ENCODE measurements at places on chromosomes 2 and 18.
A peak's percentile ranks its signal among the peaks of the same experiment; 100 is the strongest.

- no peak for DNase-seq
Observed at GRCh38 chr2:55013936-55014335, 36.3 kb downstream of the RTN4 start.

DNA sequence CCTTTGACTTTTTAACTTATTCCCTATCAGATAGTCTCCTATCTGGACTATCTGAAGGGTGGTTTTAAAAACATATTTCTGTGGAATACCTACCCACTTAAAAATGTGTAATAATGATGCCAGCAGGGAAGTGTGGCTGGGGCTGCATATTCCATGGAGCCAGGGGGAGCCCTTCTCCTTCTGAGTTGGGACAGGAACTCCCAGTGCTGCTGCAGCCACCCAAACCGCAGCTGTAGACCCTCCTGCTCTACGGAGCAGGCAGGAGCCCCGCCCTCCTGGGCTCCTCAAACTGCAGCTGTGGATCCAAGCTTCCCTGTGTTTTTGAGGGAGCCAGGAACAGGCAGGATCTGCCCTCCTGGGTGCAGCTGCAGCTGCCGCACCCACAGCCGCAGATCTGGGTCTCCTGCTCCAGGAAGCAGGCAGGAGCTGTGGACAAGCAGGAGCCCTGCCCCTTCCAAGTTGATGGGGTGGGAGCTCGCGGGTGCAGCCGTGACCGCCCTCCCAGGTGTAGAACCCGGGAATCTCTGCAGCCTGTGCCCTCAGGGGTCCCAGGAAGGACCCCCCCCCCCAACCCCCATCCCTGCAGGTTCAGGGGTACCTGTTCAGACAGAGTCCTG, 57.8 kb downstream of the PDK1 start:
- no peak for DNase-seq

GRCh38 chr2:235300368-235301201, 193.3 kb upstream of the AGAP1 start:
- no peak for DNase-seq

- DNase-seq, result no peak
Observed at GRCh38 chr2:203873921-203874631, 6.5 kb downstream of the CTLA4 start.

- DNase-seq, result no peak
Observed at GRCh38 chr2:96900237-96900636, 30.4 kb upstream of the SEMA4C start.

DNA sequence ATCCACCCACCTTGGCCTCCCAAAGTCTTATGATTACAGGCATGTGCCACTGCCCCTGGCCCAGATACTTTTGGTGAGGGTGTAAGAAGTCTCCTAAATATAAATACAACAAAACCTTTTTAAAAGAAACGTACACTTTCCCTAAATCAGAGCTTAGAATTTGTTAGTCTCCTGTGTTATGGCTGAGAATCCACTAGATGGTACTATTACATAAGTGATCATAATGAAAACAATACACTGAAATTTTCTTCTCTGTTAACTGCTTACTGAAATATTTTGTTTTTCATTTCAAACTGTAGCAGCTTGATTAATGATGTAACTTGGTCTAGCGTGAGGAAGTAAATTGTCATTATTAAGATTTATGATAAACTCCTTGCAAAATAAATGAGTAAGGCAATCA, 74.8 kb upstream of the FAM98A start:
- DNase-seq, result no peak

- no peak for DNase-seq
Observed at GRCh38 chr2:88683160-88684021, 8.1 kb upstream of the RPIA start.

DNA sequence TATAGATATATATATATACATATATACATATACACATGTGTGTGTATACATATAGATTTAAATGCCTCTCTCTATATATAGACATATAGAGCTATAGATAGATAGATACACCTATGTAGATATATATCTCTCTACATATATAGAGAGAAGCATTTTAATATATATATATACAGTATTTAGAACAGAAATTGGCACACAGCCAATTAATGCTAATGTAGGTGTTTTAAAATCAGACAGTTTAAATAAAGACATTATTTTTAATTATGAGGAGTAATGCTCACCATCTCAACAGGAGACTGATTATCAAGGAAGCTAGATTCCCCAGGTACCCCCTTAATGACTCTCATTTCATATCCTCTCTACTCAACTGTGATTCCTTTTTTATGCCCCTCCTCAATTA, 170.7 kb upstream of the CRIM1 start:
- no peak for DNase-seq

GRCh38 chr18:39991696-39992265, 1963.3 kb upstream of the PIK3C3 start:
- no peak for DNase-seq

- no peak for DNase-seq
Observed at GRCh38 chr18:69874058-69874457, 73.6 kb downstream of the CD226 start.

DNA sequence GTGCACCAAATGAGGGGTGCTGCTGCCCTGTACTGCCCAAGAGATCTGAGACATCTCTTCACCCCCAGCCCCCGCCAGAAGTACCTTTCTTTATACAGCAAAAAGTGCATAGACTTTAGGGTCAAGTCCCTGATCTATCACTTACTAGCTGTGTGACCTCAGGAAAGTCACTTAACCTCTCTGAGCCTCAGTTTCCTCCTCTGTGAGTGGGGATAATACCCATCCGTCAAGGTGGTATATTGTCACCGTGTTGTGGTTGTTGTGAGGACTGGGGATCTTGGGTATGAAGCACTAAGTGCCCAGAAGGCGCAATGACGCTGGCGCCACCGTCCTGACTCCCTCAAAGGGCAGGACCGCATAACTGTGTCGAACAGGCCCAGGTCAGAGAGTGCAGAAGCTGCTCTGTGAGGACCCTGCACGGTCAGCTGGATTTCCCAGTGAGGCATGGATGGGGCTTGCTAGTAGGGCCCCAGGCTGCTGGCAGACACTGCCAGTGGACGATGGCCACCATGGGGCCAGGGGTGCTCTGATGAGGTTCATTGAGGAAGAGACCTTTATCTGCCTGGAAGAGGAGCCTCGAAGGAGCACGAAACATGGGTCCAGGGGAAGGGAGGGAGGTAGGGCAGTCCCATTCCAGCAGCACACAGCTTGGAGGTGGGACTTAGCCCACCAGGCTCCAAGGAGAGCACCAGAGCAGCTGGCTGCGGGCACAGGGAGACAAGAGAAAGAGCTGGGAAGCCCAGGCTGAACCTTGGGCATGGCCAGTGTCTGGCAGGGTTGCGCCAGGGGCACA, 61.8 kb upstream of the LAPTM4A start:
- no peak for DNase-seq

DNA sequence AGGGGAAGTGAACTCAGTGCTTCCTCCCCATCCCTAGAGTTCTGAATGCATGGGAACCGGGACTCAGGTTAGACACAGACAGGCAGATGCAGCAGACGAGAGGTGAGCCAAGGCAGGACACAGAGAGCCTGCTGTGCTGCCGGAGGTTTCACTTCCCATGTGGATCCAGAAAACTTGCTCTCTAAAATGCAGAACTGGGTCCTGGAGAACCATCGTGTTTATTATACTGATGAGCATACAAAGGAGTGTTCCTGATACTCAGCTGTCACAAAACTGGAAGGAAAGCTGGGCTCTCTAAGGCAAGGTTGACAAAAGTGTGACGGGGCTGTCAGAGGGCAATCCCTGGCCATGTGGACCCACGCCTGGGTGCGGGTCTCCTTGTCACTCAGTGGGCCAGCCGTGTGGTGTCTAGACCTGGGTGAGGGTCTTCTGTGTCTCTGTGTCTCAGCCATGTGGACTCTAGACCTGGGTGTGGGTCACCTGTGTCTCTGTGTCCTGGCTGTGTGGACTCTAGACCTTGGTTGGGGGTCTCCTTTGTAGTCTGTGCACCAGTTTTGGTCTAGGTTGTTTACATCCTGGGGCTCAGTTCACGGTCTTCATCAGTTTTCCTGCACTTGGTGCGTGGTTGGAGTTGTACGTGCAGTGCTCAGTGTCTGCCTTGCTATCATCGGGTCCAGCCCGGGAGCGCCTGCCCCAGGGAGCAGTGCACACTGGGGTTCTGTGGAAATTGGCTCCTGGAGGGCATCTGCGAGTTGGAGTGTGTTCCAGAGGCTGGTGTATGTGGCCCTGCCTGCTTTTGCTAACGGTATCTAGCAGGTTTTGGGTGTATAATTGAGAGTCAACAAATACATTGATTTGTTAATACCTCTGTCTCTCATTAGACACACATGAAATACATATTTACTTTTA, 141.1 kb downstream of the ATP9B start:
- no peak for DNase-seq

DNA sequence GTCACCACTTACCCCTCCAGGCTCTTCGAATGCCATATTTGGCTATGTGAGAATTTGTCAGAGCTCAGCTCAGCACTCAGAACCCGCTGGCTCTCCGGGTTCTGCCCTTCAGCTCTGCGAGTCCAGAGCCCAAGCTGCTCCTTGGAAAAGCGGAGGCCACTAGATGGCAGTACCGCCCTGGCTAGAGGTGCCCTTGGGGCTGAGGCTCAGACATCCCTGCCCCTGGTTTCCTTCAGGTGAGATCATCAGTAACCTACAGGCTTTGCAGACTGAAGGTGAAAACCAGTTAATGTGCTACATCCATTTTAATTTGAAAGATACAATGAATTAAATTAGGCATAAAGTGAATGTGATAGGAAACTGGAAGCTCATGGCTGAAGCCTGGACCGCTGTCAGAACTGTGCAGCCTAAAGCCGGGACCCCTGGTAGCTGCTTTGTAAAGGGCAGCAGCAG, 285.6 kb downstream of the AGAP1 start:
- DNase-seq, result peak; percentile 39

GRCh38 chr2:170277951-170278350, 100.0 kb downstream of the MYO3B start:
- no peak for DNase-seq

- DNase-seq, result no peak
Observed at GRCh38 chr2:96867756-96868554, 1.9 kb downstream of the SEMA4C start.

DNA sequence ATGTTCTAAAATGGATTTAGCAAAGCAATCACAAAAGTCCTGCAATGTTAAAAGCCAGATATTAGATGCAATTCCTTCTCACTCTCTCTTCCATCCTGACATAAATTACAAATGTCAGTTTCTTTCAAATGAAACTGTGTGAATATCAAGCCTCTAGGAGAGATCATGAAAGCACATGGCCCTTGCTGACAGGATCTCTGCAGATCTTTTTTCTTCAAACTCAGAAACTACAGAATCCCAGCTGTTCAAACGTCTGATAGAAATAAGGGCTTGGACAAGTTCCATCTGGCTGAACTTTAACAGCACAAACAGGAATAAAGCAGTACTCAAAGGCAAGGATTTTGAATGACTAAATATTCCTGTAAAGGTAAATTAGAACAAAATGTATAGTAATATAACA, 47.6 kb downstream of the PDE1A start:
- DNase-seq, result no peak

DNA sequence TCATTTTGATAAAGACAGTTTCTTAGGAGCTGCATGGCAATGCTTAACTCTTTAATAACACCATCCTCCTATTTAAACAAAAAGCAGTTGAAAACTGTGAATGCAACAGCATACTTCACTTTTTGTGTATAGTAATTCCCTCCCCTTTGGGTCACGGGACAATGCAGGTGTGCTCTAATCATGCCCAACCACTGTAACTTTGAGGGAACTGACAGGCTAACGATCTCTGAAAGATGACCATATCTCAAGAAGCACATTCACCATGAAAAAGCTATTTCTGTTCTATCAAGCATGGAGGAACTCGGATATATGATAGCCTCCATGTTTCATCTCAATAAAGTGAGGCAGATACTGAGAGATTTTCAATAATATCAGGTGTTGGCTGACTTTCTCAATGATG, 81.1 kb upstream of the CD226 start:
- DNase-seq, result no peak

- no peak for DNase-seq
Observed at GRCh38 chr2:127950264-127950663, 64.5 kb upstream of the AMMECR1L start.

- no peak for DNase-seq
Observed at GRCh38 chr2:212959471-212960117, 191.8 kb downstream of the IKZF2 start.

DNA sequence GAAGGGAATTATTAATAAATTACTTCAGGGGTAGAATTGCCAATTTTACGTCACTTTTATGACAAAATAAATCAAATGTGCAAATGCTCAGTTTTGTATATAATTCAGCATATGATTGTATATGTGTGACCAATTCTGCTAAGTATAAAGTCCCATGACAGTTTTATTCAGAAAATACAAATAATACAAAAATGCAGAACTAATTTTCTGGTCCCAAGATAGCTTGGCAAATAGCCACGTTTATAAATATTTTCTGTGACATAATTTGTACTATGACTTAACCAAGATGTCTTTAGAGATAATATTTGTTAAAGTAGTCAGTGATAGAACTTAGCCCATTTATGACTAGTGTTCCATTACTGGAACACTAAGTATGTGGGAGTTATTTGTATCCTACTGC, 24.2 kb upstream of the CAB39 start:
- no peak for DNase-seq

- no peak for DNase-seq
Observed at GRCh38 chr2:150339282-150339681, 148.2 kb downstream of the RND3 start.

DNA sequence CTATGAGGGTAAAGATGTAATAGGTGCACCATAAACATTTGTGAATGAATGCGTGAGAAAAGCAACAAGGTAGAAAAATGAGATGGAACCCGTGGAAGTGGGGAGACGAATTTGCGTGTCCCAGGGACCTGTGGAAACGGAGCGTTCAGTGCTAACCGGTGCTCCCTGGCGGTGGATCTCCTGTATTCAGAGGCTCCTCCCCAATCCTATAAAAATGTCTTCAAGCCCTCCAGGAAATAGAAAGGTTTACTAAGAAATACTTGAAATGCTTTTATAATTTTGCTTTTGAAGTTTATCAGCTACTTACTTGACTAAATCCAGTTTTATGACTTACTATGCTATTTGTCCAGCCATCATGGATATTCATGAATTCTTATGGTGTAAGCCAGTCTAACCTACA, 62.8 kb upstream of the RBM44 start:
- DNase-seq, result no peak

GRCh38 chr2:24359129-24360049, 947 bp downstream of the ITSN2 start:
- peak; percentile 16 for DNase-seq

DNA sequence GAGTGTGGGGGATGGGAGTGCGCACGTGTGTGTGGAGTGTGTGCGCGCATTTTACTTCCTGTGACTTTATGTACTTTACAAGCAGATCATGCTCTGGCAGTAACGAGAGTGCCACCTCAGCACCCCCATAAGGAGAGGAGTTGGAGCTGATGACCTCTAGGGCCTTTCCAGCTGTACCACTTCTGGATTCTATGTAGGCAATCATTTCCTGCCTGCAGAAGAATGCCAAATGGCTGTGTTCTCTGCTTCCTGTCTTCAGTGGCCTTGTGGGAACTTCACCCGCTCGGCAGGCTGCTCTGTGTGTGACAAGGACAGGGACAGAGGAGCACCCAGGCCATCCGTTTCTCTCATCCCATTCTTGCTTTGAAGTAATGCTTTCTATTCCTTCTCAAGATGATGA, 22.8 kb upstream of the ZNF385B start:
- DNase-seq, result no peak
